NCI-H1694 treated with DMSO at 0.1 percent for 48 hours (cell line): ENCODE measurements at places on chromosomes 12 and 14.

- no peak for DNase-seq
These were observed 454.5 kb downstream of the BCAT1 start for GRCh38 chr12:24494401-24494800.

GRCh38 chr12:7113389-7113871 is 4.4 kb upstream of the C1RL start:
- DNase-seq: peak; percentile 47

- no peak for DNase-seq
These were observed 7.5 kb upstream of the FOXG1 start for GRCh38 chr14:28758885-28759652.

GRCh38 chr14:66477567-66477966 is 8.6 kb upstream of the CCDC196 start:
- DNase-seq: no peak

GRCh38 chr12:107558141-107558815 is 127.3 kb upstream of the PWP1 start:
- DNase-seq: no peak

DNA sequence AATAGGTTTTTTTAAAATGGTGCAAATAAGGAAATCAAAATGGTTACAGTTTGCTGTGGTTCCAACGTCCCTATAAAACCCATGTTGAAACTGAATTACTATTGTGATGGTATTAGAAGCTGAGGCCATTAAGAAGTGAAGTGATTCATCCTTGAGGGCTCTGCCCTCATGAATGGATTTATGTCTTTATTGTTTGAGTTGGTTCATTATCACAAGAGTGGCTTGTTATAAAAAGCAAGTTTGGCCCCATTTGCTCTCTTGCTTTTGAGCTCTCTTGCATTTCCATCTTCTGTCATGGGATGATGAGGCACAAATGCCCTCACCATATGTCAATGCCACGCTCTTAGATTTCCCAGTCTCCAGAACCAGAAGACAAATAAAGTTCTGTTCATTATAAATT is 62.3 kb downstream of the PRKD1 start:
- peak; percentile 46 for DNase-seq
